ENCODE measurements at places on chromosomes 2 and 18.
A peak's percentile ranks its signal among the peaks of the same experiment; 100 is the strongest.

- DNase-seq: no peak
Observed at GRCh38 chr2:40401896-40402295, 50.0 kb downstream of the SLC8A1 start.

DNA sequence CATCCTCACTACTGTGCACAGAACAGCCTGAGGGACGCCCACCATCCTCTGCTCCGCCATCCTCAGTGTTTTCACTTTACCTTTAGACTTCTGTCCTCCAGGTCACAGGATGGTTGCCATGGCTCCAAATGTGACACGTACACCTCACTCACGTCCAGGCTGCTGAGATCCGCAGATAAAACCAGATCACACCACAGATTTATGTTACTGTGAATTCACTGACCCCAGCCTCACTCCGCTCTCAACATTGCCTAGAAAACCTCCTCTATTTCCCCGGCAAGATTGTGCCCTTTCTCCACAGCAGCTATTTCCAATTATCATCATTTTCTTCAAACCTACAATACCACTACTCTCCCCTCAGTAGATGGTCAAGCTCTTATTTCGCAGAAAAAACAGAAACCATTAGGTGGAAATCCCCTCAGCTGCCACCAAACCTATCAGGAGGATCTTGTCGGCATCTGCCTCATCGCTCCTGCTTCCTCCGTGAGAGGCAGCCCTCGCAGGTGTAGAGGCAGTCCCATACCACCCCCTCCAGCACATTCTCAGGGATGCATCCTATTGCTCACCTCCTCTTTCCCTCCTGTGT lies 49.8 kb upstream of the SLC1A4 start:
- no peak for DNase-seq

DNA sequence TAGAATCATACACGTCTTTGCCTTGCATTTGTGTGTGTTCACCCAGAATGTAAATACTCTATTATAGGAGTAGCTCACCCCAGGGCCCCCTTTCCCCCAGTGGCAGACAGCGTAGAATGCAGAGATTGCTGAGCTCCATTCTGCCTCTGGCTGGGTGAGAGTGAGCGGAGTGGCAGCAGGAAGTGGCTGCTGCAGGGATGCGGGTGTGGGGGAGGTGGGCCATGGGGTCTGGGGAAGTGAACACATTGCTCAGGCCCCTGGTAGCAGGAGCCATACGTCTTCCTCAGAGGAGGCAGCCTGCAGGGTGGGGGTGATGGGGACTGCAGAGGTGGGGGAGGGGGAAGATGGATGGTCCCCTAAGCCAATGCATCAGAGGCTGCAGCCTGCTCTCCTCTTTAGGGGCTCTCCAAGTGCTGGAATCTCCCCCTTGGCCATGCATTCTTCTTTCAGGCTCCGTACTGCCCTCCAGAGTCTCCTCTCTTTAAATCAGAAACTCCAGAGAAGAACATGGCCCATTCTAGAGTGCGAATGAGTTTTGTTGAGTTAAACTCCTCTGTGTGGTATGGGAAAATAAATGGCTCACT lies 72.2 kb downstream of the CELF4 start:
- DNase-seq: no peak

GRCh38 chr2:50719837-50720696 lies 311.9 kb downstream of the NRXN1 start:
- no peak for DNase-seq

- DNase-seq: no peak
Observed at GRCh38 chr2:229815858-229816257, 101.5 kb upstream of the DNER start.

DNA sequence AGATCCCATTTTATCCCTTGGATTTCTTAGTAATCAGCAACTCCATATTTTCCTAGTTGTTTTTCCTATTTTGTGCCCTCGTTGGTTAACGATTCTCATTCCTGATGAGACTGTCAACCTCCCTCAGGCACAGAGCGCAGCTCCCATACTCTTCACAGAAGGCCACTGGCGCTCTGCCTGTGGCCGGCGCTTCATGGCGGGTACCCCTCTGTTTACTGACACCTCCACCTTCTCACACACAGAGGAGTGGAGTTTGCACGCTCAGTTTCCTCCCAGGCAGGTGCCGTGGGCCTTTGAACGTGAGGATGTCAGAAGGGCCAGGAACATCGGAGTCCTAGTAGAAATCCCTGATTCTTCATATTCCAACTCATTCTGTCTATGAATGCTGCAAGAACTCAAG lies 139.0 kb downstream of the MBP start:
- DNase-seq: no peak

GRCh38 chr2:127157651-127158485 lies 50.9 kb upstream of the BIN1 start:
- peak; percentile 41 for DNase-seq

- DNase-seq: no peak
Observed at GRCh38 chr2:31192851-31193392, 24.4 kb downstream of the CAPN14 start.

- no peak for DNase-seq
Observed at GRCh38 chr18:58769321-58769720, 95.4 kb upstream of the ZNF532 start.

- no peak for DNase-seq
Observed at GRCh38 chr2:8402222-8402621, 279.6 kb upstream of the ID2 start.

DNA sequence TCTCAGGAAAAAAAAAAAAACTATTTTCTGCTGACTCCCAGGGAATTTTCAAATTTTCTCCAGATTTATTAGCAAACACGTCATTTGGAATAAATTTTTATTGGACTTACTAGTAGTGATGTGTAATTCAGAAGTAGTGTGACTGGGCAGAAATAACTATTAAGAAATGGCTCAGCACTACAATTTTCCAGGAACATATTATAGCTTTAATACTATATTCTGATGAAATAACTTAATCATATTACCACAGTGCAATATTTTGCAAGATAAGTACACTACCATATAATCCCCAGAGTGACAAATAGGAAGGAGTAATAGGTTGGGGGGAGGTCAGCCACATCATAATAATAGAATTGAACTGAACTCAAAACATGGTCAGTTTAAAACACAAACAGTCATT lies 19.7 kb upstream of the TNFAIP6 start:
- no peak for DNase-seq

DNA sequence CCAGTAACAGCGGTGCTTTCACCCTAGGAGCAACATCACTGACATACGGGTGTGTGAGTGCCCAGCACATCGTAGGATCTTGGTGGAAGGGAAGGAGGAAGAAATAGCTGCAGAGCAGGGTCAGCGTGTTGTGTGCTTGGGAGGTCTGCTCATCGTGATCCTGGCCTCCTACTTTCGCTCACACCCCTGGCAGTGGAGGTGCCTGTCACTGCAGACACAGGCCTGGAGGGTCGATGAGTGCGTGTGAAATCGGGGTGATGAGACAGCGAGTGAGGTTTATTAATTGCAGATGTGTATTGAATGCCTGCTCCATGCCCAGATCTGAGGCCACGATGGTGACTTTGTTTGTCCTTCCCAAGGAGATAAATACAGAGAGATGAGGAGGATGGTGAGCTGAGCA lies 126.1 kb downstream of the NCK2 start:
- DNase-seq: no peak

DNA sequence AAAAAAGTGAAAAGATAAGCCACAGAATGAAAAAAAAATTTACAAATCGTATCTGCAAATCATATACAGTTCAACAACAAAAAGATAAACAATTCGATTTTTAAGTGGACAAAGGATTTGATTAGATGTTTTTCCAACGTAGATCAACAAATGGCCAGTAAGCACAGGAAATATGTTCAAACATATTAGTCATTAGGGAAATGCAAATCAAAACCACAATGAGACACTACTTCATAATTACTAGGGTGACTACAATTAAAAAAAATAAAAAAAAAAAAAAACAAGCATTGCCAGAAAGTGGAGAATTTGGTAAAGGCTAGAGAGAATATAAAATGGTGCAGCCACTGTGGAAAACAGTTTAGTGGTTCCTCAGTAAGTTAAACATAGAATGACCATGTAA lies 38.3 kb upstream of the RNU4ATAC start:
- no peak for DNase-seq

- no peak for DNase-seq
Observed at GRCh38 chr2:186328838-186329237, 157.2 kb upstream of the ZC3H15 start.

- DNase-seq: no peak
Observed at GRCh38 chr2:2892892-2893291, 484.7 kb downstream of the EIPR1 start.

- no peak for DNase-seq
Observed at GRCh38 chr2:195471163-195471562, 185.9 kb upstream of the SLC39A10 start.

DNA sequence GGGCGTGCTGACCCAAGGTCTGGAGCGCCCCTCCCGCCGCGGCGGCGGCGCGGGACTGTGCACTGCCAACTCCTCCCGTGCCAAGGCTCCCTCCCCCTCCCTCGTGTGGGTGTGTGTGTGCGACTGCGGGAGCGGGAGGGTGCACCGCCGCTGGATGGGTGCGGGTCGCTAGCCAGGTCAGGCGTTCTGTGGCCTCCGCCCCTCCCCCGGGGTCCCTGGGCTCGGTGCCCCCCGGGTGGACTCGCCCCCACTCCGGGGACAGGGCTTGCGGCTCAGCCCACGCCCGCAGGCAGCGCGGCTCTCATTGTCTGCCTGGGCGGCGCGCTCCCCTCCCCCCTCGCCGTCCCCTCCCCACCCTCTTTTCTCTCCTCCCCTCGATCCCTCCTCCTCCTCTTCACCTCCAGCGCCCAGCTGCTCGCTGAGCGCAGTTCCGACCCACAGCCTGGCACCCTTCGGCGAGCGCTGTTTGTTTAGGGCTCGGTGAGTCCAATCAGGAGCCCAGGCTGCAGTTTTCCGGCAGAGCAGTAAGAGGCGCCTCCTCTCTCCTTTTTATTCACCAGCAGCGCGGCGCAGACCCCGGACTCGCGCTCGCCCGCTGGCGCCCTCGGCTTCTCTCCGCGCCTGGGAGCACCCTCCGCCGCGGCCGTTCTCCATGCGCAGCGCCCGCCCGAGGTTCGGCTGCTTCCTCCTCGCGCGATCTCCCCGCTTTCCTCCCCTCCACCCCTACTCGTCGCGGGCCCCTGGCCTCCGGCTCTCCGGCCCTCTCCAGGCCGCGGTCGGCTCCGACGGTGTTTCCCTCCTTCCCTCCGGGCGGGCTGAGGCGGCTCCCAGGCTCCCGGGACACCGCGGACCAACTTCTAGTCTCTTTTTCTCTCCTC lies at the start of gene GATA6:
TSS of gene GATA6 (plus strand) at position 579 of the 878 bp plus-strand sequence. CDS start 1,556 bp downstream, outside the sequence.
- DNase-seq: peak; percentile 99

DNA sequence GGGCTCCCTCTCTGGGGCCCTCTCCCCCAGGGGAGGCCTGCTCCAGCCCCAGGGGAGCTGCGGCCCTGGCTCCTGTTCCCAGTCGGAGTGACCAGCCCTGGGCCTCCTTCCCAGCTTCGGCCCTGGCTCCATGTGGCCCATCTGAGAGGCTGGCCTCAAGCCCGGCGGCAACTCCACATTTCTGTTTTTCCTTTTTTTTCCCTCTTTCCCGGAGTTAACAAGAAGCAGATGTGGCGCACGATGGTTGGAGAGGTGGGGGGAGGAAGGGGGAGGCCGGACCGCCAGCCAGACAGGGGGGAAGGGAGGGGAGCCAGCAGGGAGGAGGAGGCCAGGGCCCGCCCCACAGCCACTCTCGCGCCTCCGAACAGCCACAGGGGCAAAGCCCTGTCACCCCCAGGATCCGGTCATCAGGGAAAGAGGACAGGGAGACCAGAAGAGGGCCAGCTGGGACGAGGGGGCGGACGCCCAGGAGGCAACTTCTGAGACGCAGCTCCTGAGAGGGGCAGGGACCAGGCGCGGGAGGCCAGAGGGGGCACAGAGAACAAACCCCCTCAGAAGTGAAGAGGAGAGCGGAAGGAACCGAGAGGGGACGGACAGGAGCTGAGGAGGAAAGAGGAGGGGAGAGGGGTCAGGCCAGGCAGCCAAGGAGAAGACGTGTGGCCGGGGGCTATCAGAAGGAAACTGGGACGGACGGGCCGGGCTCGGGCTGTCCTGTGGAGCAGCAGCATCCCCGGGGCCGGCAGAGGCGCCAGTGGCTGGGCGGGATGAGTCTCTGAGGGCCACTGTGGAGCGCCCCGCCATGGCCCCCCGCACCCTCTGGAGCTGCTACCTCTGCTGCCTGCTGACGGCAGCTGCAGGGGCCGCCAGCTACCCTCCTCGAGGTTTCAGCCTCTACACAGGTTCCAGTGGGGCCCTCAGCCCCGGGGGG lies at the start of gene EMILIN1:
TSS of gene EMILIN1 (plus strand) at position 349 of the 928 bp plus-strand sequence. CDS start at position 800, 451 bp downstream.
- no peak for DNase-seq

DNA sequence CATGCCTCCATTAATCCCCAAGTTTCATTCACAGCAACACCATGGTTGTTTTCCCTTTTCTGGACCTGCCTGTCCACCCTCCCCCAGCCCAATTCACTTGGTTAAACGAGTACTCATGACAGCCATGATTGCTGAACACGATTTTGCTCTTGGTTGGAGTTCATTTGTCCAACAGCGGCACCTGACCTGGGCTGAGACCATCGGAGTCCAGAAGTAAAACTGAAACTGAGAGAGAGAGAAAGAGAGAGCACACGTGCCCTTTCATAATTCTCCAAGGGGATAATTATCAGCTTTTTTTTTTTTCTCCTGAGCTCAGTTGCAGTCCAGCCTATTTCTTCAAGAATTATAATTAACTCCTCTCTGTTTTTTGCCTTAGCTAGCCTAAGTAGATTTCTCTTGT lies 13.7 kb upstream of the KIF5C start:
- DNase-seq: no peak

GRCh38 chr2:221006084-221006483 lies 566.0 kb downstream of the EPHA4 start:
- DNase-seq: no peak

GRCh38 chr2:180578441-180578840 lies 402.0 kb upstream of the UBE2E3 start:
- no peak for DNase-seq

DNA sequence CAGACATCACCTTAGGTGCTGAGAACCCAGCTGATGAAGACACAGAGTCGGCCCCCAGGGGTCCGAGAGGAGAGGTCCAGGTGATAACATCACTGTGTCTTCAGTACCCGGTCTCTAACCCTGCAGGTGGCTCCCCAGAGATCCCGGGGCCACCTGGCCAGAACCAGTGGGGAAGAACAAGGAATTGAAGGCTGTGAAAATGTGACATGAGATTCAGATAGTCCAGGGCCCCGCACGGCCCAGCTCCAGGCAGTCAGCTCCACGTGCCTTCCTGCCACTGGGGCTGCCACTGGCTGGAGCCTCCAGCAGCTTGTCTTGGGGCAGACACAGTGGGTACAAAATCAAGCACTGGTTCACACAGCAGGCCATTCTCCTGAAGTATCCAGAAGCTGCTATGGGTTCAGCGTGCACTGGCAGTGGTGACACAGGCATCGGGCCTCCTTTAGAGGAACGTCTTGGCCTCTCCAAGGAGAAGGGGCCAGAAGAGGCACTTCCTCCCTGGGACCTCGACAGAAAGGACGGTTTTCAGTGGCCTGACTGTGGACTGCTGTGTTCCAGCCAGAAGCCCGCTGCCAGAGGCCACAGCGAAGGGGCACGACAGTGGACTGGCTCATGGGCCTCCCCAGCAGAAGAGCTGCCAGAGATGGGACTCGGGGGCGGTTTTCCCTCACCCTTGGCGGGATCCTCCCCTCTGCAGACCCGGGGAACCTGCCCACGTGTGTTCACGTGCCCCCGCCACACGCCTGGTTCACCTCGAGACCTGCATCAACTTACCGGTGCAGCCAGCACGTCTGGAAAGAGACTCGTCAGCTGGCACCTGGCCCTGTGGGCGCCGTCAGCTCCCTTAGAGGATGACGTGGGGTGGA lies 150.4 kb downstream of the HDAC4 start:
- DNase-seq: no peak
